ENCODE measurements at places on chromosomes 3 and 15.

DNA sequence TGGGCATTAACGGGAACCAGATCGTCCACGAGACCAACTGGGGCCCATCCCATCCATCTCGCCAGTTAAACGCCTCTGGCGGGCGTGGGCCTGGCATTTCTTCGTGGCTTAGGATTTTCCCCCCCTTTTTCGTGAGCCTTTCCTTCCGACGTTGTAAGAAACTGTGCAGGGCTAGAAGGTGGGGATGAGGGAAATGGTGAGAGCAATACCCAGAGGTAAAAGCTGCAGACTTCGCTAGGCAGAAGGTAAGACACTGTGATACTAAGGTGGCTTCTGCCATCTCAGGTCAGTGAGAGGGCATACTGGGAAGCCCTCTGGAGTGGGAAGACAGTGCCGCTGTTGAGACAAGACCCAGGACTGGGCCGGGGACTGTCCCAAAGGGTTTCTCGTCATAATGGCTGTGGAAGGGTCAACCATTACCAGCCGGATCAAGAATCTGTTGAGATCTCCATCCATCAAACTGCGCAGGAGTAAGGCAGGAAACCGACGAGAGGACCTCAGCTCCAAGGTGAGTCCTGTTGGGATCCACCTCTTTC lies 666 bp downstream of the MAPKBP1 start:
- DNase-seq, result no peak

DNA sequence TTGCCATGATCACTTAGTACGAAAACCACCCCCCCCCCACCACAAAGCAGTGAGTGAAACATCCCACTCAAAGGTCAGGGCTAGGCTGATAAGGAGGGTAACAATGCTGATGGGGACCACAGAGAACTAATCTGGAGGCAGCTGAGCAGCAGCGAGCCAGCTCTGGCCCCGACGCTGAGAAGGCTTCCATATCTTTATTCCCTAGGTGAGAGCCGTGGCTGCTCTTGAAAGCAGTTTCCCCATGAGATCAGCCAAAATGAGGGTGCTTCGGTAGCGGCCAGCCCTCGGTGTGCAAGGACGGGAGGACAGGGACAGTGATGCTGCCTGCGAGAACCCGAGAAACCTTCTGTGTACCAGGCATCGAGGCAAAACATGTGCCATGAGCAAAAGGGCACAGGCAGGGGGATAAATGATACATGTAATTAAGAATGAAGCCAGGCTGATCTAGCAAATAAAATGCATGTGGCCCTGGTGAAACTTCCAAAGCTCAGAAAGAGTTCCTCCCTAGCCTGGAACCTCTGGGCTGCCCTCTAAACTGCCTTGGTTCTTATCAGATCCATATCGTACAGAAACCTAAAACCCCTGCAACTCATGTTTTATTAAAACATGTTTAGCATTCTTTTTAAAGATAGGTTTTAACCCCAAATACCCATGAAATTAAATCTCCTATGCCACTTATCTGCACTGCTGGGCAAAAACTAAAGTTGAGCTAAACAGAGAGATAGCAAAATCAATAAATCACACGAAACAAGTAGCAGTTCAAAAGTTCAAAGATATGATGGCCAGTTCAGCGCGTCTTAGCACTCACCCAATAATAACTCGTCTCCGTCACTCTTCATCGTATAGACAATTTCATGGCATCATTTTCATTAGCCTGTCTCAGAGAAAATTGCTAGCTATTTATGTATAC lies 337.3 kb downstream of the FOXP1 start:
- DNase-seq, result no peak

- no peak for DNase-seq
Measured at GRCh38 chr3:27467545-27467944, 16.6 kb downstream of the SLC4A7 start.

GRCh38 chr3:50633230-50633790 lies 16.4 kb downstream of the MAPKAPK3 start:
- no peak for DNase-seq

GRCh38 chr3:160150066-160150465 lies 75.2 kb upstream of the C3orf80 start:
- no peak for DNase-seq

- no peak for DNase-seq
Measured at GRCh38 chr15:57333487-57333886, 42.8 kb upstream of the CGNL1 start.

- no peak for DNase-seq
Measured at GRCh38 chr3:177878192-177878591, 658.0 kb upstream of the KCNMB2 start.
